ENCODE measurements at places on chromosomes 3 and 15.

GRCh38 chr3:50260942-50261441, 8.0 kb upstream of the SEMA3B start:
- no peak for DNase-seq

DNA sequence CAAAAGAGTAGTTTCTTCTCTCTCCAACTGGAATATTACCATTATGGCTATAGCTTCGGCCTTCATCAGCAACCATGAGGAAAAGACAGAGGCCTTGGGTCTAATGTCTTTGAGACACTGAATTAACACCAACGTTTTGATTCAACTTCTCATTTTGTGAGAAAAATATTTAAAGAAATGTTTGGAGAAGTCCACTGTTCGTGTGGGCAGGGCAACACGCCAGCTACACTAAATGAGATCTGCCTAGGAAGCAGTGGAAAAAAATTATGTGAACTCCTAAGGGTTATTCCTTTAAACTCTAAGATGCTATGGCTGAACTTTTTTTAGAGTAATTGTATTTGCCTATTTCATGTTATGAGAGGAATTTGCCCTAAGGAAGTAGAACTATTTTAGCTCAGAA, 41.8 kb downstream of the NCEH1 start:
- no peak for DNase-seq

DNA sequence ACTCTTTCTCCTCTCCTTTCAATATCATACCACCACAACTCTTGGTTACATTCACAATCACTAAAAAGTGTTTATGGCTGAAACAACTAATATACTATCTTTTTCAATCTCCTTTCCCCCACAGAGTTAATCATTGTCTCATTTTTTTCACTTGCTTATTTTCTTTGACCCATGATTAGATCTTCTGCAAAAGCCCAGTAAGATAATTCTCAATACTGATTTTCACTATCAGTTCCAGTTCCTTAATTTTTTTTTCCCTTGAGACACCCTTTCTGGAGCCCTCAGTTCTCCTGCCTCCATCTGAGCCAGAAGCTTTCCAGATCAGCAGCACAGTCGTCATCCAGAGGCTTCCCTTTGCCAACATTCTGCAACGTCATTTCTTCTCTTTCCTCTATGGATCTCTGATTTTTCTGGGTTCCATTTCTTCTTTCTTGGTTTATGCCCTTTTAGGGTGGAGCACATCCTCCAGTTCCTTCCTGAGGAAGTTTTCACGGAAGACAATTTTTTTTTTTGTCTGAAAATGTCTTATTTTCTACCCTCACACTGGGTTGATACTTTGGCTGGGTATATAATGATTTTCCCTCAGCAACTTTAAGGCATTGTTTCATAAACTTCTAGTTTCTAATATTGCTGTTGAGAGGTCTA, 88.7 kb upstream of the C15orf39 start:
- no peak for DNase-seq

GRCh38 chr3:136682740-136683312, 69.4 kb downstream of the STAG1 start:
- no peak for DNase-seq

DNA sequence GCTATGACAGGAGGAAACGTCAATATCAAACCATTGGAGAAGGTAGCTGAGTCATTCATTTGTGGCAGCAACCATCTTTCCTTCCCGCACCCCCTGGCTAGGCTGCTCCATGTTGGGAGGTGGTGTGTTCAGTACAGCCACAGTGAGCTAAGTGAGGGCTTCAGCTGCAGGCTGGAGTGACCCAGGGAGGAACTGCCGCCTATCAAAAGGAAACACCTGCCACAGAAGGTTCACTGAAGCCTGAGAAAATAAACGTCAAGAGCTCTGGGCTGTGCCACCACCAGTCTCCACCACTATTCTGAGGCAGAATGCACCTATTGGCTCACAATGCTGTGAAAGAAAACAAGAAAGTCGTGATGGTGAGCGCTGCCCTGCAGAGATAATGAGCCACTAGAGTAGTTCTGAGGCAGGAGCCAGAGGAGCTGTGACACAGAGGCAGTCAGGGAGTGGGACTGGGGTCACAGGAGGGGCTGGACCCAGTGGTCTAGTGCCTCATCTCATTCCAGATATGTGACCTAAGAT, 34.8 kb upstream of the CD47 start:
- no peak for DNase-seq

- DNase-seq = no peak
Measured at GRCh38 chr3:125002414-125003368, 53.1 kb downstream of the HEG1 start.

DNA sequence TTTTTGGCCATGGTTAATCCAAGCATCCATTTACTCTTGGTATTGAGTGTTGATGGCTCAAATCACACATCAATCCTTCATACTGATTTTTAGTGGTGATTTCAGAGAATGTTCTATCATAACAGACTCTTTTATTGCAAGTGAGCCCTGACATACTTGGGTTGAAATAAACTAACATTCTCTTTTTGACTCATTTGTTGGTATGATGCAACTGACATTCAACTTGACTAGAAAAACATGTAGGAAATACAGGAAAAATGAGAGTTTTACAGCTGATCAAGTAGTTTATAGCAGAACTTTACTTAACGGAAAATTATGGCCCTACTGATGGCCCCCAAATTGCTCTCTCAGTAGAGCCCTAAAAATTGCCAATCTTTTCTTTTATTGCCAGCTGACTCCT, 173.9 kb upstream of the CD96 start:
- DNase-seq = no peak

- no peak for DNase-seq
Measured at GRCh38 chr15:25091421-25092158, 136.8 kb downstream of the SNRPN start.

GRCh38 chr3:140942221-140943104, 827 bp downstream of the SLC25A36 start:
- peak; percentile 70 for DNase-seq

GRCh38 chr3:137199678-137200077, 241.9 kb downstream of the IL20RB start:
- no peak for DNase-seq

DNA sequence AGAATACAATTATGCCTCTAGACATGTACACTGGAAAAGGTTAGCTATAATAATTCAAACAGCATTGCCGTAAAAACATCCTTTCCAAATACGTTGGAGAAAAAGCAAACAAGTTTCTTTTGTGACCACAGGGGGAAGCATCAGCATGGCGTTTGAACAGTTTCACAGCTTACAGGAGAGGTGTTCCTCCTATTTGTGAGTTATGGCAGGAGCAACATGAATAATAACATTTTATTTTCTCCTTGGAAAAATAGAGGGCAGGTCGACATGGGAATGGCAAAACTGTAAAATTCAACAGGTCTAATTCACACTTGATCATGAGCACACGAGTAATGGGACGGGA, 39.7 kb upstream of the GADL1 start:
- peak; percentile 42 for DNase-seq
